K562 (cell line): ENCODE measurements at places on chromosomes 3 and 15. TPM values are rescaled to one million over a fixed set of nuclear protein-coding genes. Genes with fewer than 3 reads are reported as not detected.

The CAMKV gene
- total RNA-seq = 2.3 and 2.7 TPM in 2 replicates

DNA sequence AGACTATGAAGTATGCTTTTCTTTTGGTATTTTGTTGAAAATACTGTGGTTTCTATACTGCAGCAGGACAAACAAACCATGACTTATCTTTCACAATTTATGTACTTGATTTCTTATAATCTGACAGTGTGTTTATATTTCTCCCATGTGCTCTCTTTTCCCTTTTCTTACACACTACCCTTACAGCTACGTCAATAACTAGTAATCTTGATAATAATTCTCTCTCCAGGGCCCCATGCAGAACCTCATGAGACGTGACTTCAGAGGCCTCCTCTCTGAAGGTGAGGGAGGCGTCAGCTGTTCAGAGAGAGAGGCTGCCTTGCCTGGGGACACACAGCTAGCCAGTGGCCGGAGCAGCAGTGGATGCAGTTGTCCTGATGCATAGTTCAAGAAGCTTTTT, 35.9 kb downstream of the KY start:
- no peak overlapping the region for H3K4me3 ChIP-seq
- no peak overlapping the region for H3K27ac ChIP-seq
- DNase-seq = no peak

DNA sequence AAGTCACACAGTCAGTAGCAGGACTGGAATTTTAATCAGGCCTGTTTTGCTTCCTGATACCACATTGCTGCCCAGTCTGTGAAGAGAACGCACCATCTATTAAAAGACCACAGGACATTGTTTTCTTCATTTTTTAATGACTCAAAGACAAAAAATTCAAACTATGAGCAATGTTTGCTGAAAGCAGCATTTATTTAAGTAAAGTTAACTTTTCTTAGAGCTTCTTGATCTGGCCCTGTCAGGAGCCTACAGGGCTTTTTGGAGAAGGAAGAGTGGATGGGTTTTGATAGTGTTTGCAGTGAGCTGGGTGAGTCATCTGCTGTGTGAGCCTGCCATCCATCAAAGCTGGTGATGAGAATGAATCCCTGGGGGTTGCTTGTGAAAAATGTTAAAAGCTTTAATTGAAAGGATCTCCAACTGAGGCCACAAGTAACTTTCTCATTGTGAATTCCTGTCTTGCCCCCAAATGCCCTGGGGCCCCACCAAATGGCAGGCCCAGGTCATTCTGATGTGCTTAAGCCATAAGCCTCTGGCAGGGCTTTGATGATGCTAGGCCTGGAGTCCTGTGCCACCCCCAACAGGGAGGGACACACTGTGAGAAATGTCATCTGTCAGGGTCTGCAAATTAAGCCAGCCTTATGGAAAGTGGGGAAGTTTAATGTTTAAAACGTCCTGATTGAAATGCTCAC, 136.2 kb upstream of the PFN2 start:
- no peak overlapping the region for H3K4me3 ChIP-seq
- no peak overlapping the region for H3K27ac ChIP-seq
- H3K27me3 ChIP-seq = no peaks in the 10 kb centered on the region; the same call in 1 of the 2 replicates
- no peaks in the 10 kb centered on the region for H3K36me3 ChIP-seq
- DNase-seq = no peak

DNA sequence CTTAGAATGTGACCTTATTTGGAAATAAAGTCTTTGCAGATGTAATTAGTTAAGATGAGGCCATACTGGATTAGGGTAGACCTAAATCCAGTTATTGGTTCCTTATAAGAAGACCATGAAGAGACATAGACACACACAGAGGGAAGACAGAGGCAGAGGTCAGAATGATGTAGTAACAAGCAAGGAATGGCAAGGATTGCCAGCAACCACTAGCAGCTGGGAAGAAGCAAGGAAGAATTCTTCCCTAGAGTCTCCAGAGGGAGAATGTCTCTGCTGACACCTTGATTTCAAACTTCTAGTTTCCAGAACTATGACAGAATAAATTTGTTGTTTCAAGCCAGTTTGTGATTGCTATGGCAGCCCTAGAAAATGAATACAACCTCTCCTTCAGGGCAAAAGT, 116.7 kb downstream of the WDR76 start:
- peaks cover 9% of the 10 kb centered on the region; the same call in 2 of the 3 replicates for H3K27me3 ChIP-seq
- no peak overlapping the region for H3K27ac ChIP-seq
- no peak overlapping the region for H3K4me3 ChIP-seq
- no peaks in the 10 kb centered on the region for H3K36me3 ChIP-seq

The BCL2A1 gene
- total RNA-seq = 0.54 TPM in 1 of 2 replicates, not detected in the other

DNA sequence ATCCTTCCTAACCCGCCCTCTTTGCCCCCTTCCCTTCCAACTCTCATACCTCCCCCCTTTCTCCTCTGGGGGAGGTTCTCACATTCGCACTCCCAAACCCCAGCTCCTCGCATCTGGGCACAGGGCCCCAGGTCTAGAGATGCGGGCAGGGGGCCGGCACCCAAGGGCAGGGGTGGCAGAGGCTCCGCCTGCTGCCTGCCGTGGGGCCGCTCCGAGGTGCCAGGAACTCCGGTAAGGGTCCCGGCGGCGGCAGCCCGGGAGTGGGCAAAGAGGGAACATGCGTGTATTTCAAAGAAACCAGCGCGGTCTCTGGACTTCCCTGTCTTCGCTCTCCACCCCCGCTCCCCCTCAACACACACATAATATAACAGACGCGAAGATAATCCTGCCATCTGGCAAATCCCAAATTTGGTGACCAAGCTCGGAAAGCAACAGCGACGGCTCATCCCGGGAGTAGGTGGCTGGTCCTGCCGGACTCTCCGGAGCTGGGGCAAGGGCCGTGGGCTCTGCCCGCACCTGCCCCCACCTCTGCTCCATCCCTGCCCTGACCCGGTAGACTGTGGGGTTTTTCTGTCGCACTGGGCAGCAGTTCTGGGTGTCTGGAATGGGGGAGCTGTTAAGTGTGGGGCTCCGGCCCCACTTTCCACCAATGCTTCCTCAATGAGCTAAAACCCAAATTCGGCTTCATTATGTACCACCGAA, 31.0 kb downstream of the NR2F2 start:
- no peak overlapping the region for H3K4me3 ChIP-seq
- peaks cover 25% of the 10 kb centered on the region for H3K4me1 ChIP-seq
- no peaks in the 10 kb centered on the region for H3K27me3 ChIP-seq
- H3K36me3 ChIP-seq = no peaks in the 10 kb centered on the region
- H3K27ac ChIP-seq = no peak overlapping the region
- no peak for DNase-seq

The SLC12A8 gene
- total RNA-seq = 0.33 TPM in 1 of 2 replicates, not detected in the other

The STAB1 gene
- total RNA-seq = 3.9 and 4.7 TPM in 2 replicates

The TLR9 gene
- total RNA-seq = not detected in 2 replicates

- H3K4me3 ChIP-seq = no peak overlapping the region
- H3K27ac ChIP-seq = no peak overlapping the region
- DNase-seq = peak; percentile 25
- H3K36me3 ChIP-seq = no peaks in the 10 kb centered on the region
- no peaks in the 10 kb centered on the region for H3K4me1 ChIP-seq
These were observed 9.6 kb upstream of the CTDSPL start for GRCh38 chr3:37852097-37852496.

DNA sequence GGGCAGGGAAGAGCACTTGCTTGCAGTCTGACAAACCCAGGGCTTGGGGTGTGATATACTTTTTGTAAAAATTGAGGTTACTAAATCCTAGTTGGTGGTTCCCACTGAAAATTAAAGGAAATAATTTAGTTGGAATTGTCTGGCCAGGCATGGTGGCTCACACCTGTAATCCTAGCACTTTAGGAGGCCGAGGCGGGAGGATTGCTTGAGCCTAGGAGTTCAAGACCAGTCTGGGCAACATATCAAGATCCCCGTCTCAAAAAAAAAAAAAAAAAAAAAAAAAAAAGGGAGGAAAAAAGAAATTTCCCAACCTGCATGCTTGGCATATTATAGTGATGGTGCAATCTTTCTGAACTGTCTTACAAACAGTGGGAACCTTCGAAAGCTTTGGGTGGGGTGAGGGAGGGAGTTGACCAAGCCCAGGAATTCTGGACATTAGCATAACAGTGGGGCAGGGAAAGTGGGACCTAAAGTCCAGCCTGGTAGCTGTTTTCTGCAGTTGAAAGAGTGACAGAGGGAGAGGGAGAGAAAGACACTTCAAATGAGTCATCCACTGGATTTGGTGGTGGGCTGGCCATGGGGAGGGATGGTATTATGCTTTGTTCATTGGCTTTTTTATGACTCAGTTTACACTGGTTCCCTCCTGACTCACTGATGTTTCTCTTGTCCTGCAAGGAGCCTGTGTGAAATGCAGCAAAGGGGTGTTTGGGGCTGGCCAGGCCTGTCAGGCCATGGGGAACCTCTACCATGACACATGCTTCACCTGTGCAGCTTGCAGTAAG, 41.1 kb downstream of the LIMD1 start:
- peaks cover 31% of the 10 kb centered on the region; the same call in 2 of the 3 replicates for H3K36me3 ChIP-seq
- no peak for DNase-seq

DNA sequence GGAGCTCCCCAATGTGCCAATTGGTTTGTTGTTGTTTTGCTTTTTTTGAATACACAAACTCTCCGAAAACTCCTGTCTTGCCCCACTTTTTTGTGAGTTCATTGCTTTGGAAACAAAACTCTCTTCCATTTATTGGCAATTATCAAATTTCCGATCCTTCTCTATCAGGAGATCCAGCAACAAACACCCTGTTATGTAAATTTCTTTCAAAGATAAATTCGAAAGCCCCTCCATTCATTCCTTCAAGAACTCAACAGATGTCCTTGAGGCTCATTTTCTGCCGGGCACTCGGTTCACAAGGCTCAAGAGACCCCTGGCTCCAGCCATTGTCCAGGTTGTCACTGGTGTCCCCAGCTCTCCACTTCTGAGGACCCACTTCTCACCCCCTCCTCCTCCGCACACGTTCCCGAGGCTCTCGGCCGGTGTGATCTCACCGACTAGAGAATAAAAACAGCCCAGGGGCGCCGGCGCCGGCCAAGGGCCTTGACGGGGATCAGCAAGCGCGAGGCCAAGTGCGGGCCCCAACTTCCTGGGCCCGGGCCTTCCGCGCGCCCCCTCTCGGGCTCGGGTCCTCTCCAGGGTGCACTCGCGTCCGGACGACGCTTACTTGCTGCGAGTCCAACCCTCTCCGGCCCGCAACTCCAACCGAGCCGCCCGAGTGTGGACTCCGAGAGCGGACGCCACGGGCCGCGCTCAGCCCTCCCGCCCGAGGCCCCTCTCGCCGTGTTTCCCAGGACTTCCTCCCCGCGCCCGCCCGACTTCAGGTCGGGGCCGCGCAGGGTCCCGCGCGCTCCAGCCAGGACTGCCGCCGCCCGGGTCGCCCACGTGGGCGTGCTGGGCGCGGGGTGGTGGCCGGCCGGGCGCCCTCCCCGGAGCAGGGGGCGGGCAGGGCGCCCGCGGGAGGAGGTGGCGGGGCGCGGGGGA, 533 bp upstream of the SMAD3 start:
- peak overlapping the region; percentile 79 for H3K4me3 ChIP-seq
- H3K4me1 ChIP-seq = peaks cover 41% of the 10 kb centered on the region
- peak overlapping the region; percentile 79 for H3K27ac ChIP-seq
- peak; percentile 96 for DNase-seq
- H3K36me3 ChIP-seq = peaks cover 6% of the 10 kb centered on the region

DNA sequence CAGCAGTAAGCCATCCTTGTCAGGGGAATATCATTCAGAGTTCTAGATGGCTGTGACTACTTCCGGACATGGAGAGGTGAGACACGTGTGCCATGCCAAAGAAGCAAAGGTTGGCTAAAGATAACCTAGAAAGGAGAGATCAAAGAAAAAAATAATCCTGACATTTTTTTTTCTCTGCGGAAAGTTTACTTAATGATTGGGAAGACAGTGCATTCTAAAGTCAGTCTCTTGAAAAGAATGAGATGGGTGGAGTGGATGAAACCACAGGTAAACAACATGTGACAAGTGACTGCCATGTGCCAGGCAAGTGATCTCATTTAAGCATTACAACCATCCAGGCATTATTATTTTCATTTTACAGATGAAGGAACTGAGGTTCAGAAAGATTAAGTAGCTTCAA, 436.6 kb downstream of the SOX2 start:
- no peaks in the 10 kb centered on the region for H3K36me3 ChIP-seq
- no peaks in the 10 kb centered on the region for H3K27me3 ChIP-seq
- no peak overlapping the region for H3K4me3 ChIP-seq
- DNase-seq = no peak

- no peaks in the 10 kb centered on the region for H3K36me3 ChIP-seq
- H3K27ac ChIP-seq = no peak overlapping the region
- no peaks in the 10 kb centered on the region for H3K4me1 ChIP-seq
These were observed 14.5 kb upstream of the SLC6A1 start for GRCh38 chr3:10977892-10978510.

The GOLGA6B gene
- total RNA-seq = not detected in 2 replicates

DNA sequence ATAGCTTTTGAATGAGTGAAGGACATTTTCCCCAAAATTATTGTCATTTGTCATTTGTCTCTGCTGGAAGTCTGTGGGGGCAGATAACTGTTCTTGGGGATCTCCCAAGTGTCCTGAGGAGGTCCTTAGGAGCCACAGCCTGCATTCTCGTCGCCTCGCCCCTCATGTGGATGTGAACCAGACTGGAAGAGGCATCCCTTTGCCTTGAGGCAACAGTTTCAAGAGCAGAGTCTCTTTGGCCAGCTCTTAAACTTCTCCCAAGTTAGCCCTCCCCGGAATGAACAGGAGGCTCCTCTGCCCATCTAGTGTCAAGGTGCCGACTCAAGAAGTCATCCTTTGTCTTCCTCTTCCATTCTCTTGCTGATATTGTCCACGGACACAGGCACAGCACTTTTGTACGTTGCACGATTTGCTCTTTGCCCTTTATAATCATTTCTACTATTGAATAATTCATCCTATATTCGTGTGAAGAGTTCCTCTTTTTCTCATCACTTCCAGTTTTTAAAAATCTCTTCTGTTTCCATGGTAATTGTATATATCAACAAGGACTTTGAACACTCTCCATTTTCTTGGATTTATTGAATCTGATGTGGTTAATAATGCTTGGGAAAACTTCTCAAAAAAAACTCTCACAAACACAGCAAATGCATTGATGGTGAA, 40.8 kb upstream of the CD47 start:
- no peaks in the 10 kb centered on the region for H3K4me1 ChIP-seq
- no peaks in the 10 kb centered on the region for H3K27me3 ChIP-seq
- no peak for DNase-seq
- no peaks in the 10 kb centered on the region; the same call in 2 of the 3 replicates for H3K36me3 ChIP-seq
- H3K4me3 ChIP-seq = no peak overlapping the region

DNA sequence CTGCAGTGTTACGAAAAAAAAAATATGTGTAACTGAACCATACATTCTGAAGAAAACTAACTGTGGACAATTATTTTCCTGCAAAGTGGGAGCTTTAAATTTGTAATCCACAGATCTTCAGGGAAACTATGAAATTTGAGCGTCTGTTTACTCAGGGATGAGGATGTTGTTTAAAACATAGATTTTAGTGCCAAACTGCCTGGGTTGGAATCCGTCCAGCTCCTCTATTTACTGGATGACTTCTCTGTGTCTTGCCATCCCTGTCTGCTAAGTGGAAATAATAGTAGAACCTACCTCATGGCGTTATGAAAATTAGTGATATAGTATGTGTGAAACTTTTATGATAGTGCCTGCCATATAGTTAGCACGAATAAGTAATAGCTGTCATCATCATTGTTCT, 666.5 kb downstream of the SQOR start:
- no peak for DNase-seq
- H3K4me3 ChIP-seq = no peak overlapping the region
- H3K27ac ChIP-seq = no peak overlapping the region
- H3K36me3 ChIP-seq = no peaks in the 10 kb centered on the region
- H3K27me3 ChIP-seq = no peaks in the 10 kb centered on the region
- no peaks in the 10 kb centered on the region for H3K4me1 ChIP-seq

The MAGEL2 gene
- total RNA-seq = not detected in 2 replicates
